ENCODE measurements at places on chromosomes 13 and 19. TPM values are rescaled to one million over a fixed set of nuclear protein-coding genes. Genes with fewer than 3 reads are reported as not detected.

- no peak for DNase-seq
Observed at GRCh38 chr13:25062479-25062878, 33.5 kb upstream of the PABPC3 start.

- DNase-seq, result no peak
Observed at GRCh38 chr13:32426191-32426989, 1.5 kb downstream of the N4BP2L1 start.

DNA sequence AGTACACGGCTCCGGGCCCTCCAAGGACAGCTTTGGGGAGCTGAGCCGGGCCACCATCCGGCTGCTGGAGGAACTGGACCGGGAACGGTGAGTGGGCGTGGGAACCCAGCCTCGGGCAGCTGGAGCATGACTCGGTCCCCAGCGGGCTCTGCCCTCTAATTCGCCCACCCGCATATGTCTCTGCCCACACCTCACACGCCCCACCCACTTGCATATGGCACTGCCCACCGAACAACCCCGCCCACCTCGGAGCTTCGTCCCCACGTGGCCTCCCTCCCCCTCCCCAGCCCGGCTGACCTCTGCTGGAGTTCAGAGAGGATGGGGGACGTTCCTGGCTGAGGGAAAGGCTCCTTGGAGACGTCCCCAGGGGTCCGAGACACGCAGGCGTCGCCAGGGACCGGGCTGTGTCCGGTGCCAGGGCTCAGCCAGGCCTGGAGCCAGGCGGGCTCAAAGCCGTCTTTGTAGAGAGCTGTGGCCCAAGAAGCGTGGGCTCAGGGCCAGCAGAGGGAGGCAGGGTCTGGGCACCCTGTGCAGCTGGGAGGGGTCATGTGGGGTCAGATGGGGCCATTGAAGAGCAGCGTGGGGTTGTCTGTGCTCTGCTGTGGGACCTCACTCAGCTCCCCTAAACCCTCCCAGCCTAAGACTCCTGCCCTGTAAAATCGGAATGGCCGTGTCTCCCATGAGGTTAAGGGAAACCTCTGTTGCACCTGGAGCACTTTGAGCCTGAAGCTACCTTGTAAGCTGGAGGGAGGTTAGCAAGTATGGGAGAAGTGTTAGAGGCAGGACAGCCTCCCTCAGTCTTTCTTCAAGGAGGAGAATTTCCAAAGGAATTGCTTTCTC is 3.8 kb downstream of the APC2 start:
- peak; percentile 65 for DNase-seq

GRCh38 chr13:20127262-20127561 is 33.6 kb downstream of the GJA3 start:
- no peak for DNase-seq

DNA sequence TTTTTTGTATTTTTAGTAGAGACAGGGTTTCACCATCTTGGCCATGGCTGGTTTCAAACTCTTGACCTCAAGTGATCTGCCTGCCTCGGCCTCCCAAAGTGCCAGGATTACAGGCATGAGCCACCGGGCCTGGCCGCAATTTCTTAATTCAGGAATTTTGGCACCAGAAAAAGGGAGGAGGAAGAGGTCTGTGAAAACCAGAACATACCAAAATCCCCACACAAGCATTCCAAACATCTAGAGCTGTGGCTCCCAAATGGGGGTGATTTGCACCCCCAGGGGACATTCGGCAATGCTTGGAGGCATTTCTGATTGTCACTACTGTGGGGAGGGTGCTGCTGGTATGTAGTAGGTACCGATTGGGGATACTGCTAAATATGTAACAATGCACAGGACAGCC is 40.2 kb upstream of the ABCC4 start:
- no peak for DNase-seq

DNA sequence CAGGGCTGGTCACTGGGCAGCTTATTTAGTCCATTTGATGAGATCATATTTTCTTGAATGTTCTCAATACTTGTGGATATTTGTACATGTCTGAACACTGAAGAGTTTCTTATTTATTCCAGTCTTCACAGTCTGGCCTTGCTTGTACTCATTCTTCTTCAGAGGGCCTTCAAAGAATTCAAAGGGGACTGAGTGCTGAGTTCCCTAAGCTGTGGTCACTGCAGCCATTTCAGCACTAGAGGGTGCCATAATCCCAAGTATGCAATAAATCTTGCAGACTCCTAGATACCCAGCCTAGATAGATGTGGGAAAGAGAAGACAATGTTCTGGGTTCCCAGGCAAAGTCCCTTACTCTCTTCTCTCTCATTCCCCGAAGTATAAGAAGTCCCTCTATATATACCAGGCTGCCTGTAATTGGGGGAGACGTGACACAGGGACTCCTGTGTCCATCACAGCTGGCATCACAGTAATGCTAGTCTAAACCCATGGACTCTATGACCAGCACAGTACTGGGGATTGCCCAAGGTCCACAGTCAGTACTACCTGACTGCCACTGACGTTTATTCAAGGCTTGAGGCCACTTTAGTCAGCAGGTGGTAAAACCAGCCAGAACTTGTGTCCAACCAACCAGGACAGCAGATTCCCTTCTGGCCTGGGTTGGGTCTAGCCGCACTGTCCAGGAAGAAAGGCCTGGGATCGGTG is 8.9 kb upstream of the VN1R1 start:
- DNase-seq, result peak; percentile 37

GRCh38 chr13:104773775-104774174 is 1707.6 kb upstream of the SLC10A2 start:
- peak; percentile 65 for DNase-seq

- DNase-seq, result no peak
Observed at GRCh38 chr13:31949486-31949885, 82.1 kb upstream of the FRY start.

- no peak for DNase-seq
Observed at GRCh38 chr13:76912476-76912875, 26.3 kb upstream of the KCTD12 start.

- DNase-seq, result peak; percentile 37
Observed at GRCh38 chr13:102825921-102826706, 19.7 kb upstream of the ERCC5 start.

- DNase-seq, result no peak
Observed at GRCh38 chr13:33265133-33265532, 20.4 kb downstream of the STARD13 start.

DNA sequence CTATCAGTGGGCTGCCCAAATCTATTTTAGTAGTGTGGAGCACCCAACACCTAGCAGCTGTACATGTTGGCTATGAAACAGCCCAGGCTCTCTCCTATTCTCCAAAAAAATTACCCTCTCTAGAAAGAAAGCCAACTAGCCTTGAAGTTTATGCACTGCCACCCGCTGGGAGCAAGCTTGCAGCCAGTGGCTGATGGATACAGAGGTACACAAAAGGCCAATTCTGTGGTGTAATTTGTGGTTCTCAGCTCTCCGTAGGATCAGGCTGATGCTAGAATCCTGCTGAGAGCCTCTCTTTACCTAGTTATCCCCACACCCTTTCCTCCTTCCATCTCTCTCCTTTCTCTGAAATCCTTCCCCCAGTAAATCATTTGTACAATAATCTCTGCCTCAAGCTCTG is 1120.7 kb downstream of the DIAPH3 start:
- DNase-seq, result no peak

ANGPTL4 gene
- not detected for total RNA-seq

RASIP1 gene
- 0.14 TPM for total RNA-seq

KASH5 gene
- not detected for total RNA-seq

All from H4 (cell line).